Activated T-cell treated with anti-CD3 and anti-CD28 coated beads, Interleukin-2, amount 50 U/mL, for 24 hours (primary cell): ENCODE measurements at places on chromosomes 16 and 17.

GRCh38 chr16:78444-79150 is 572 bp downstream of the MPG start:
- no peak for DNase-seq

- peak; percentile 60 for DNase-seq
Measured at GRCh38 chr17:19645734-19646201, 2.8 kb upstream of the ALDH3A2 start.

DNA sequence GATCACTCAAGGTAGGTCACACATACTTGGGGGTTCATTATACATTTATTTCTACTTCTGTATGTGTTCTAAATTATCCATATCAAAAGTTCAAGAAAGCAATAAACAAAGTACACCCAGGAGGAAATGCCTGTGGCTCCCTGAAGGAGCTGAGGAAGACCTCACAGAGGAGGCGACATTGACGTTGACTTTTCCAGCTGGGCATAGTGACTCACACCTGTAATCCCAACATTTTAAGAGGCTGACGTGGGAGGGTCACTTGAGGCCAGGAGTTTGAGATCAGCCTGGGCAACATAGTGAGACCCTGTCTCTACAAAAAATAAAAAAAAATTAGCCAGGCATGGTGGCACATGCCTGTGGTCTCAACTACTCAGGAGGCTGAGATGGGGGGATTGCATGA is 16.3 kb downstream of the ITGAD start:
- no peak for DNase-seq

- no peak for DNase-seq
Measured at GRCh38 chr17:44277976-44278375, 10.0 kb upstream of the SLC4A1 start.

GRCh38 chr16:27374221-27374803 is 27.7 kb upstream of the IL21R start:
- DNase-seq, result peak; percentile 60

- DNase-seq, result no peak
Measured at GRCh38 chr16:24138575-24138974, 117.6 kb upstream of the CACNG3 start.

DNA sequence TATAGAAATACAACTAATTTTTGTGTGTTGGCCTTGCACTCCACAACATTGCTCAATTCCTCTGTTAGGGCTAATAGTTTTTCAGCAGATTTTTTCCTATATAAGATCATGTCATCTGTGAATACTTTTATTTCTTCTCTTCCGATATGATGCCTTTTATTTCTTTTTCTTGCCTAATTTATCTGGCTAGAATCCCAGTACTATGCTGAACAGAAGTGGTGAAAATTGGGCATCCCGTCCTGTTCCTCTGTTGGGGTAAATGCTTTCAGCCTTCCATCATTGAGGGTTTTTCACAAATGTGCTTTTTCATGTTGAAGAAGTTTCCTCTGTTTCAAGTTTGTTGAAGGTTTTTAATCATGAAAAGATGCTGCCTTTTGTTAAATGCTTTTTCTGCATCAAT is 22.7 kb upstream of the TNFRSF13B start:
- no peak for DNase-seq
